Adrenal gland (tissue), 19 donors: ENCODE measurements at places on chromosomes 2 and 18. TPM values are rescaled to one million over a fixed set of nuclear protein-coding genes. Genes with fewer than 3 reads are reported as not detected.
A peak's percentile ranks its signal among the peaks of the same experiment; 100 is the strongest.

ING5 gene
- 28.6 TPM for total RNA-seq

TRIM43 gene
- not detected for total RNA-seq

TCF7L1 gene
- 3.5 TPM for total RNA-seq

SOX11 gene
- total RNA-seq, result not detected

ARHGAP15 gene
- total RNA-seq, result 15.6 TPM

KCNG3 gene
- 3.3 TPM for total RNA-seq

SIX3 gene
- not detected for total RNA-seq

CYP27C1 gene
- not detected for total RNA-seq

- H3K27me3 ChIP-seq, result no peaks in the 10 kb centered on the region
- DNase-seq, result no peak
- no peaks in the 10 kb centered on the region for H3K36me3 ChIP-seq
- H3K27ac ChIP-seq, result no peak overlapping the region
- no peak overlapping the region for H3K4me3 ChIP-seq
- no peaks in the 10 kb centered on the region for H3K4me1 ChIP-seq
These were observed 37.0 kb upstream of the METTL21A start for GRCh38 chr2:207662203-207662602.

GRCh38 chr18:57798713-57799373 lies 4.3 kb downstream of the ATP8B1 start:
- no peaks in the 10 kb centered on the region for H3K27me3 ChIP-seq
- no peaks in the 10 kb centered on the region for H3K36me3 ChIP-seq
- DNase-seq, result no peak
- peaks cover 17% of the 10 kb centered on the region for H3K4me1 ChIP-seq
- no peak overlapping the region for H3K27ac ChIP-seq

GRCh38 chr2:15677141-15677843 lies 85.6 kb downstream of the DDX1 start:
- H3K4me1 ChIP-seq, result no peaks in the 10 kb centered on the region
- H3K27me3 ChIP-seq, result no peaks in the 10 kb centered on the region
- no peak overlapping the region for H3K27ac ChIP-seq
- no peak overlapping the region for H3K4me3 ChIP-seq
- no peaks in the 10 kb centered on the region for H3K36me3 ChIP-seq
- no peak for DNase-seq

GRCh38 chr2:85143463-85144082 lies 10.4 kb downstream of the TCF7L1 start:
- no peak overlapping the region for H3K27ac ChIP-seq
- no peak overlapping the region for H3K4me3 ChIP-seq
- no peaks in the 10 kb centered on the region for H3K27me3 ChIP-seq
- no peaks in the 10 kb centered on the region for H3K36me3 ChIP-seq

DNA sequence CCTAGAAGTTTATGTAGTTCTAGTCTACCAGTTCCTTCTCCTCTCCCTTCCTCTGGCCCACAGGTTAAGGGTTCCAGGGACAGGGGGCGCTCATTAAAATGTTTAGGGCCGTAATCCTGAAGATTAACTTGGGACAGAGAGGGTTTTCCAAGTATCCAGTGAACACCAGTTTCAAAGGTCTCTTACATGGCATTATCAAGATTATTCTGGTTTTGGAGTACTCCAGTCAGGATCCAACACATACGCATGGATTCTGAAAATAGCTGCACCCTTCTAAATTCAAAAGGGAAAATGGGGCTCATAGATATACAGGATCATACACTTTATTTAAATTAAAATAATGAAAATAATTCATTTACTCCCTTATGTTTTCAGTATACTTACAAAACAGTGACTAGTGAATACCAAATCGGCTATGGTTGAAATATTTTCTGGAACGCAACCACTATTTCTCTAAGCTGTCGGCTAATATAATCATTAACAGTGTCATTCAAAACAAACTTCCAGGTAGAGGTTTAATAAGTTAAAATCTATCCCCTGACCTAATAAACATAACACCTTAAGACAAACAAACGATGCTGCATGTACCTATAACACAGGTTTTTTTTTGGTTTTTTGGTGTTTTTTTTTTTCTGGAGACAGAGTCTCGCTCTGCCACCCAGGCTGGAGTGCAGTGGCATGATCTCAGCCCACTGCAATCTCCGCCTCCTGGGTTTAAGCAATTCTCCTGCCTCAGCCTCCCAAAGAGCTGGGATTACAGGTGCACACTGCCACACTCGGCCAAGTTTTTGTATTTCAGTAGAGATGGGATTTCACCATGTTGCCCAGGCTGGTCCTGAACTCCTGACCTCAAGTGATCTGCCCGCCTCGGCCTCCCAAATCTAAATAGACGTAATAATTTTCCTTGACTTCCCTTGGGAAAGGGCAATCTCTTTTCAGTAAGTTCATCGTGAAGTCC lies 44.7 kb downstream of the MGAT4A start:
- H3K4me3 ChIP-seq, result no peak overlapping the region
- DNase-seq, result no peak
- no peaks in the 10 kb centered on the region for H3K4me1 ChIP-seq
- no peaks in the 10 kb centered on the region for H3K27me3 ChIP-seq
- no peak overlapping the region for H3K27ac ChIP-seq

- H3K27me3 ChIP-seq, result no peaks in the 10 kb centered on the region
- H3K4me1 ChIP-seq, result no peaks in the 10 kb centered on the region
- H3K36me3 ChIP-seq, result no peaks in the 10 kb centered on the region
- H3K4me3 ChIP-seq, result no peak overlapping the region
- H3K27ac ChIP-seq, result no peak overlapping the region
- no peak for DNase-seq
These were observed 601.2 kb upstream of the SALL3 start for GRCh38 chr18:78378403-78378802.

- no peak for DNase-seq
- no peaks in the 10 kb centered on the region for H3K36me3 ChIP-seq
- no peaks in the 10 kb centered on the region for H3K27me3 ChIP-seq
- peak overlapping the region; percentile 4 for H3K27ac ChIP-seq
These were observed 36.7 kb downstream of the ARHGAP25 start for GRCh38 chr2:68771211-68771751.

DNA sequence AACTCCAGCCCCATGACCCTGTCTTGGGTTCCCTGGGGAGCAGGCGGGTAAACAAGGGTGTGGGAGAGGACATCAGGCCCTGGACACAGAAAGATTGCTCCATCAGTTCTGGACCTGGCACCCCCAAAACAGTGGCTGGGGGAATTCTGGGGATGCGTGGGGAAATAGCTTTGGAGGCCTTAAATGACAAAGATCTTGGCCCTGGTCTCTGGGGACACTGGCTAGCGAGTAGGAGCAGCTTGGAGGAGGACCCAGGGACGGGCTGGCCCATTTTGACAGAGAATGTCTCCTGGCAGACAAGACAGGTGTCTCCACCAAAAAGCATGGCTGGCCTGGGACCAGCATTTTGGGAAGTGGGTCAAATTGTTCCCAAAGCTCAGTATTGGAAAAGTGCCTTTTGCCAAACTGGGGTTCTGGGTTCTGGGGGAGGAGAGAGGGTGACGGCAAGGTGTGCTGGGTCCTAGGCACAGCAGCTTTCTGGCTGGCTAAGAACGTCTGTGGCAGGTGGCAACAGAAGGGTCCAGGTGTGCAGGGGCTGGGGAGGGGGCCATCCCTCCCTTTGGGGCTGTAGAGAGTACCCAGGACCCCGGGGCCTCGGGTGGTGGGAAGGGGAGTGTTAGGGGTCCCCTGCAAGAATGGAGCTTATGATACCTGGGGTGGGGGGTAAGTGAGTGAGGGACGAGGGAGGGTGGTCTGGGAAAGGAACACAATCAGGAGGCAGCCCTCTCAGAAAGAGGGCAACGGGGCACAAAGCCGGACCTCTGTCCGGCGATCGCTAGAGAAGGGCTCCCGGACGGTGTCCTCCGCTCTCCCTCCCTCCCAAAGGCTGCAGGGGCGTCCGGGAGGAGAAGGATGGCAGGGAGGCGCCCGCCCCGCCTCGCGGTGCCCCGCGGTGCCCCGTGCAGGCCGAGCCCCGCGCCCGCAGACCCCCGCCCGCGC lies 556 bp downstream of the CYRIA start:
- H3K36me3 ChIP-seq, result no peaks in the 10 kb centered on the region
- H3K27me3 ChIP-seq, result no peaks in the 10 kb centered on the region
- H3K4me1 ChIP-seq, result peaks cover 54% of the 10 kb centered on the region
- DNase-seq, result peak; percentile 29

DNA sequence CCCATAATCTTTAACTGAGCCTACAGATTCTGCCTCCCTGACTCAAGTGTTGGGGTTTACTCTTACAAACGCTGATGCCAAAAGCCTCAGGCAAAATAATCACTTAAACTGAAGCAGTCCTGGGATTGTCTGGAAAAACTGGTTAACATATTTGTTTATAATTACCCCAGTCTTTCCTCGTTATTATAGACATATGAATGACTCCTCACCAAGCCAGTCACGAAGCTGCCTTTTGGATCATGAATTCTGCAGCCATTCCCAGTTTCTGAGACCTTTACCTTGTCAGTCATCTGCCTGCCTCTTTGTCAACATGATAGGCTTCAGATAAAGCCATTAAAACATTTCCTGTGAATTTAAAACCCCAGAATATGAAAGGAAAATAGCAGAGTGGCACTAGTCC lies 46.4 kb downstream of the MREG start:
- no peak for DNase-seq
- no peak overlapping the region for H3K27ac ChIP-seq
- H3K36me3 ChIP-seq, result no peaks in the 10 kb centered on the region
- H3K4me1 ChIP-seq, result peaks cover 3% of the 10 kb centered on the region
- no peaks in the 10 kb centered on the region for H3K27me3 ChIP-seq

DNA sequence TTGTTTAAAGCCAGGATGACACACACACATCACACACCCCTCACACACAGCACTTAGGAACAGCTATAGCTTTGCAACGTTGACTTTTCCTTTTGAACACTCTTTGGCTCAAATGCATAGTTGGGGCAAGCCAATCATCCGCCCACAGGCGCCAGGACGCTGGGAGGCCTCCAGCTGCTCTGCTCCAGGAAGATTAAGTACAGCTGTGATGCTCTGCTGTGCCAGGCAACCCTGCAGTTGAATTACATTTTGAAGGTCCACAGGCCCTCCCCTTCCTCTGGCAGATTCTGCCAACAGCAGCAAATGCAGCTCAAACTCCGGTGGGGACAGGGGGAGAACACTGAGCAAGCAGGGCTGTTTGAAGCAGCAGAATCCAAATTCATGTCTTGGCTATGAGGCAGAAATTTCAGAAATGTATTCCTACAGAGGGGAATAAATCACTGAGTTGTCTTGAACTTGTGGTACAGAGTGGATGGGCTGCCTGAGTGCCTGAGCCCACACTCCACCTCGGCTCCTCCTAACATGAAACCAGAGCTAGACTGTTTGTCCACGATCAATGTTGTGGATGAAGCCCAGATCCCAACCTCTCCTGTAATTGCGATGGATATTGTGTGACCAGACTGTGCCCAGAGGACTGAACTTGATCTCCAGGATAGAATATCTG lies 86.5 kb upstream of the PPP1CB start:
- no peak overlapping the region for H3K4me3 ChIP-seq
- no peaks in the 10 kb centered on the region for H3K4me1 ChIP-seq
- no peaks in the 10 kb centered on the region for H3K36me3 ChIP-seq
- no peak overlapping the region for H3K27ac ChIP-seq
- no peaks in the 10 kb centered on the region for H3K27me3 ChIP-seq

DNA sequence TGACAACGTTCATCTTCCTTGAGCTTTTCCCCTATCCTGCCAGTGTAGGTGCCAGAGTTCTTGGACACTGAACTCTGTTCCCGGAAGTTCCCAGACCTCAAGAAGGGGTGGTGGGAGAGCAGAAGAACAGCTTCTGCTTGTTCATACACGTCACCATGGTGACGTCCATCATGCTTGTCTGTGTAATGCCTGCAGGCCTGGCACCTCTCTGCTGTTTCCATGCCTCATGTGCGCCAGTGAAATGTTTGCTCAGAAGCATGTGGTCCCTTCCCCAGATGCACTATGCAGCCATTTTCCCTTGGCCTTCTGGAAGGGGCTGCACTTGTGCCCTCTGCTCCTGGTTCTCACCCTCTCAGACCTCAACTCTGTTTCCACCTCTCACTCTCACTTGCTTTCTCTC lies 210.8 kb upstream of the NABP1 start:
- H3K27ac ChIP-seq, result no peak overlapping the region
- no peak for DNase-seq
- no peaks in the 10 kb centered on the region for H3K36me3 ChIP-seq
- H3K4me3 ChIP-seq, result no peak overlapping the region

GRCh38 chr2:131039908-131040660 lies 53.2 kb downstream of the FAM168B start:
- no peaks in the 10 kb centered on the region for H3K36me3 ChIP-seq
- H3K27ac ChIP-seq, result no peak overlapping the region
- peak; percentile 6 for DNase-seq
- no peak overlapping the region for H3K4me3 ChIP-seq
- H3K4me1 ChIP-seq, result no peaks in the 10 kb centered on the region

DNA sequence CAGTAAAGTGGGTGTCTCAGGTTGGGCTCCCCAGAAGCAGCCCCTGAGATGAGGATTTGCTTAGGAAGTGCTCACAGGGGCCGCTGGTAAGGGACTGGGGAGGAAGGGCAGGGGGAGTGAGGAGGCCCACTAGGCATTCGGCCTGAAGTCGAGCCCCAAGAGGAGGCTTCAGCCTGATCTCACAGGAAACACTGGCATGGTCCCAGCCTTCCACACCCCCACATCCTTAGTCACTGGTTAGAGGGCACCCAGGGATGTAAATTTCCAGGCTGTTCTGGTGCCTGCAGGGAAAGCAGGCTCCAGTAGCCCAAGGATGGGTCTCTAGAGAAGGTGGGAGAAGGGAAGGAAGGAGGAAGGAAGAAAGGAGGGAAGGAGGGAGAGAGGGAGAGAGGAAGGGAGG lies 22.4 kb upstream of the KCNK3 start:
- no peaks in the 10 kb centered on the region for H3K36me3 ChIP-seq
- H3K27me3 ChIP-seq, result no peaks in the 10 kb centered on the region
- peak; percentile 52 for DNase-seq
- no peak overlapping the region for H3K4me3 ChIP-seq
- no peaks in the 10 kb centered on the region for H3K4me1 ChIP-seq

DNA sequence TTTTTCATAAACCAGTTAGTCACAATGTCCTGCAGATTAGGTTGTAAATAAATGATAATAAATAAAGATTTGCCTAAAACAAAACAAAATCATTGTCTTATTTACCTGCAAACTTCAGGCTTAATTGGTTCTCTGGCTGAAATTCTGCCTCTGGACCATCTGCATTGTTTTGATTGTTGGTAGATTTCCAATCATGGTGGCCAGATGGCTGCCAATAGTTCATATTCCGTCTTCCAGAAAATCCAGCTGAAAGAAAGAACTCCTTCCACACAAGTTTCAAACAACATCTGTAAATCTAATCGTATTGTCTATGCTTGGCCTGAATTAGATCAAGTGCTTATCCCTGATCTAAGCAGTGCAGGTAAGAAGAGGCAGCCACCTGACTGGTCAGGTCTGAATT lies 771.1 kb upstream of the ZEB2 start:
- H3K4me1 ChIP-seq, result no peaks in the 10 kb centered on the region
- DNase-seq, result no peak
- H3K36me3 ChIP-seq, result no peaks in the 10 kb centered on the region
- H3K4me3 ChIP-seq, result no peak overlapping the region
- H3K27ac ChIP-seq, result no peak overlapping the region

GRCh38 chr2:57516698-57517340 lies 529.8 kb upstream of the VRK2 start:
- no peak overlapping the region for H3K27ac ChIP-seq
- no peak overlapping the region for H3K4me3 ChIP-seq
- H3K4me1 ChIP-seq, result no peaks in the 10 kb centered on the region
- no peaks in the 10 kb centered on the region for H3K27me3 ChIP-seq

GRCh38 chr2:1339388-1340140 lies 73.7 kb upstream of the TPO start:
- H3K36me3 ChIP-seq, result no peaks in the 10 kb centered on the region
- no peak overlapping the region for H3K27ac ChIP-seq
- no peak overlapping the region for H3K4me3 ChIP-seq
- H3K27me3 ChIP-seq, result no peaks in the 10 kb centered on the region
- H3K4me1 ChIP-seq, result no peaks in the 10 kb centered on the region
